ENCODE measurements at places on chromosomes 2 and 18. TPM values are rescaled to one million over a fixed set of nuclear protein-coding genes. Genes with fewer than 3 reads are reported as not detected.

Gene NT5C1B
- total RNA-seq: not detected

GRCh38 chr2:69948032-69948962 lies 13.1 kb downstream of the ASPRV1 start:
- no peak overlapping the region for H3K4me3 ChIP-seq
- H3K4me1 ChIP-seq: peaks cover 8% of the 10 kb centered on the region
- H3K36me3 ChIP-seq: no peaks in the 10 kb centered on the region
- no peak overlapping the region for H3K27ac ChIP-seq
- H3K27me3 ChIP-seq: no peaks in the 10 kb centered on the region

DNA sequence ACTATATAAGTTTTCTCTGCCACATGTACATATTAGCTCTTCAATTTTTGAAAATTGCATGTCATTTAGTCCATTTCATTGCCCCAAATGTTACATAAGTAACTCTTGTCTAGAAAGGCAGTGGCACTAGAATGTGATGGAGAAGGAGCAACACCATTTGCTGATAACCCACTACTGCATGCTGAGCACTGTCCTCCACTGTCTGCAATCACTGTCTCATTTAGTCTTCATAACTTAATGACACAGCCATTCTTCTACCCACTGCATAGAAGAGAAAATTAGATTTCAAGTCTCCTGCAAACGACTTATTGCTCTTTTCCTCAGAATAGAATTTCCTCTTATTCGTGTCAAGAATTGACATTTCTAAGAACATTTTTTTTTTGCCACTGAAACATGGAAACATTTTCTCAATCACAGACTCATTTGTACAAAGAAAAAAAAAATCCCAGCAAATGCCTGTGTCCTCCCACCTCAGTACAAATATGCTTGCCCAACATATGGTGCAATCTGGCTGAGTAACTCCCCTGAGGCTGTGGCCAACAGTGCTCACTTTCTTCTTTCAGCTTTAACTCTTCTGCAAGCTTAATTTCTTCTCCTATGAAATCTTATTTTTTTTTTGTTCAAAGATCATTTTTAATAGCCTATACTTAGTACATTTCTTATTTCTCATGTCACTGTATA lies 768.6 kb upstream of the HS6ST1 start:
- no peak overlapping the region for H3K27ac ChIP-seq
- no peaks in the 10 kb centered on the region for H3K27me3 ChIP-seq
- H3K4me1 ChIP-seq: no peaks in the 10 kb centered on the region
- H3K36me3 ChIP-seq: no peaks in the 10 kb centered on the region
- H3K4me3 ChIP-seq: no peak overlapping the region

GRCh38 chr18:9683418-9684396 lies 24.4 kb upstream of the RAB31 start:
- H3K27me3 ChIP-seq: no peaks in the 10 kb centered on the region
- no peak overlapping the region for H3K27ac ChIP-seq
- H3K4me1 ChIP-seq: peaks cover 7% of the 10 kb centered on the region
- no peak overlapping the region for H3K4me3 ChIP-seq
- DNase-seq: no peak

GRCh38 chr2:224850081-224850480 lies 133.9 kb upstream of the CCDC195 start:
- H3K4me1 ChIP-seq: no peaks in the 10 kb centered on the region
- no peak for DNase-seq
- no peak overlapping the region for H3K27ac ChIP-seq
- H3K36me3 ChIP-seq: no peaks in the 10 kb centered on the region
- no peaks in the 10 kb centered on the region for H3K27me3 ChIP-seq
- H3K4me3 ChIP-seq: no peak overlapping the region

DNA sequence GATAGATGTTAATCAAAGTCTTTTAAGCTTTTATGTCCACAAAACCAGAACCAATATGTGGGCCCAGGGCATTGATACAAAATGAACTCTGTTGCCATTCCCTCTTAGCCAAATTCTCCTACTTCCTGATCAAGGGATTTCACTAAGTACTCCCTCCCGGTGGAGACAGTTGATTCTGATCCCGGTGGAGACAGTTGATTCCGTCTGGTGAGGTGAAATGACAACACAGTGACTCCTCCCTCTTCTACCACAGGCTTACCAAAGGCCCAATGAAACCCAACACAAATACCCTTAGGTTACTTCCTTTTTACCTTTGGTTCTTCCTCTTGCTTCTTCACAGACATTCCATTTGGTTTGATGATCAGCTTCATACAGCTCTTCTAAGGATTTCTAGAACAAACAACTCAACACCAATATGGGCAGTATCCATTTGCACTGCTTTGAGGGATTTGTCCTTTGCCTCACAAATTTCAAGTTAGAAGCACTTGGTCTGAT lies 153.8 kb downstream of the IKZF2 start:
- H3K4me1 ChIP-seq: no peaks in the 10 kb centered on the region
- H3K36me3 ChIP-seq: no peaks in the 10 kb centered on the region

- no peak for DNase-seq
- H3K4me1 ChIP-seq: peaks cover 48% of the 10 kb centered on the region
- H3K36me3 ChIP-seq: no peaks in the 10 kb centered on the region
- no peaks in the 10 kb centered on the region for H3K27me3 ChIP-seq
- H3K27ac ChIP-seq: no peak overlapping the region
These were observed 10.4 kb downstream of the HS6ST1 start for GRCh38 chr2:128308284-128308731.
